Amygdala (tissue), 56 donors: ENCODE measurements at places on chromosomes 2 and 18.

GRCh38 chr18:67778016-67778415 is 261.5 kb upstream of the DSEL start:
- no peak for DNase-seq

- no peak for DNase-seq
Observed at GRCh38 chr2:234487356-234487755, 9.5 kb downstream of the ARL4C start.

DNA sequence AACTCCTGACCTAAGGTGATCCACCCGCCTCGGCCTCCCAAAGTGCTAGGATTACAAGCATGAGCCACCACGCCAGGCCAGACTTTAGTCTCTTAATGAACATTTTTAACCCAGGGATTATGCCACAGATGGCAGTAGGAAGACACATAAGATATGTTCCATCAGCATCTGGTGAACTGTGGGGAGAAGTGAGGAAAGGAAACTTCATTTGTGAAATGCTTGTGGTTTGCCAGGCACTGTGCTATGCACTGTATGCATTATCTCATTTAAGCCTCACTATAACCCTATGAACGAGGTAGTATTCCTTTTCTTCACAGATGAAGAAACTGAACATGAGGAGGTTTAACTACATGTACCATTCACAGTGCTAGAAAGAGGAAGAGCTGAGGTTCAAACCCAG is 29.3 kb downstream of the PTRHD1 start:
- no peak for DNase-seq

DNA sequence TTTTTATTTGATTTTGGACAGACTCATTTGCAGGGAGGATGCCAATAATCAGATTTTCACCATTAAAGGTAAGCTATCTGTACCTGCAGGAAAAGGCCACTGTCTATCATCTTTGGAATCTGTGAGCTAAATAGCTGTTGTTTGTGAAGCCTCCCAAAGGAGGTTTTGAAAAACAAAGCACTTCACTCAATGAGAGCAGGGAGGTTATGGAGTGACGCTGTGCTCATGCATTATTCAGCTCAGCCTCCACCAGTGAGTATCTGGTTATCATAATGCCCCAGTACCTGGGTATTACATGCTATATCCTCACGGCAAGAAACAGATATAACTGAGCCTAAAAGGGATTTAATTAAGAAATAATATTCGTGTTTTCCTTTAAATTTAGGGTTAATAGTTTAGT is 189.6 kb upstream of the PIK3C3 start:
- DNase-seq: no peak

GRCh38 chr2:212842544-212843185 is 304.1 kb upstream of the ERBB4 start:
- no peak for DNase-seq

DNA sequence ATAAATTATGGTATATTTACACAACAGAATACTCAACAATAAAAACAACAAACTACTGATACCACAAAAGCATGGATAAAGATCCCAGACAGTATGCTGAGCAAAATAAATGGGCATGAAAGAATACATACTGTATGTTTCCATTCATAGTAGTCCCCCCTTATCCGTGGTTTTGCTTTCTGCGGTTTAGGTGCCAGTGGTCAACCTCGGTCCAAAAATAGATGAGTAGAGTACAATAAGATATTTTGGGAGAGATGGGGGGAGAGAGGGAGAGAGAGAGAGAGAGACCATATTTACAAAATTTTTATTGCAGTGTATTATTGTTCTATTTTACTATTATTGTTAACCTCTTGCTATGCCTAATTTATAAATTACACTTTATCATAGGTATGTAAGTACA is 21.0 kb upstream of the TGFA start:
- no peak for DNase-seq

GRCh38 chr2:3114406-3115185 is 263.0 kb downstream of the EIPR1 start:
- DNase-seq: no peak

DNA sequence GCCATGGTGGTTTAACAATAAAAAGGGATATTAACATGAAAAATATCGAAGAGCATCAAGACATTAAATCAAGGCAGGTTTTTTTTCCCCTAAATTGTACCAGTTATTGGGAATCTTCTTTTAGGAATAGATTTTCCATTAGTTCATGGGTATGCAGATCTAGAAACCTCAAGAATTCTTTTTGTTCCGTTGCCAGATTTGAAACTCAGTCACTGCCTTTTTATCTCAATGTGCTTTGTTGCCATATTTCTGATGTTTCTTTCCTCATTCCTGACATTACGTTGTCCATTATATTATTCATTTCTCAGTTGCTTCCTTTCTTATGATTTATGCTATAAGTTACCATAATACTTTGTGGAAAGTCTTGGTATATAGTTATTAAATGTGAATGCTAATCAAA is 162.2 kb downstream of the CD226 start:
- no peak for DNase-seq

- no peak for DNase-seq
Observed at GRCh38 chr2:20391951-20392699, 41.5 kb upstream of the PUM2 start.

DNA sequence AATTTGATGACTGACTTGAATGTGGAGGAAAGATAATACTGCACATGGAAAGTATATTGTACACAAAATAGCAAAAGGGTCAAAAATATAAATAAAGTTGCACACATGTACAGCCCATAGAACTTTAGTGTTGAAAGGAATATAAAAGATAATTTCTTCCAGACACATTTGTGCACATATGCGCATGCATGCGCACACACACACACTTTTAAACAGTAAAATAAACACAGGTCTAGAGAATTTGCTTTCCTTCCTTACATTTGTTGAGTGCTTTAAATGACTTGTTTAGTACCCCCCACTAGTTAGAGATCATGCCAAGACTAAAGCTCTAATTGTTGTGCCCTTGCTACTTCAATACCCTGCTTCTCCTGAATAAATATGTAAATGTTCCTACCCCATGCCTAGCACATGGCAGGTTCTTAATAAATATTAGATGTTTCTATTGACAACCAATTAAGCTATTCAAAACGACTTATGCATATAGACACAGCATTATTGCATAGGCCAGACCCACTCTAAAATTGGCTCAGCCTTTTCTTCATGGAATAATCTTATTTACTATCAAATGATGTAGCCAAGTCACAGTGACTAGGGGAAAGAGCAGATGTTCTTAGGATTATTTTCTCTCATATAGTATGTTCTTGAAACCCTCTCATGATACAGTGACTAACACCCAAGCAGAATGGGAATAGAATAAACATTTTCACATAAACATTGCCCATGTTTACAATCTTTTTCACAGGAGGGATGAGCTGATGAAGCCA is 165.5 kb upstream of the ACVR2A start:
- DNase-seq: no peak

DNA sequence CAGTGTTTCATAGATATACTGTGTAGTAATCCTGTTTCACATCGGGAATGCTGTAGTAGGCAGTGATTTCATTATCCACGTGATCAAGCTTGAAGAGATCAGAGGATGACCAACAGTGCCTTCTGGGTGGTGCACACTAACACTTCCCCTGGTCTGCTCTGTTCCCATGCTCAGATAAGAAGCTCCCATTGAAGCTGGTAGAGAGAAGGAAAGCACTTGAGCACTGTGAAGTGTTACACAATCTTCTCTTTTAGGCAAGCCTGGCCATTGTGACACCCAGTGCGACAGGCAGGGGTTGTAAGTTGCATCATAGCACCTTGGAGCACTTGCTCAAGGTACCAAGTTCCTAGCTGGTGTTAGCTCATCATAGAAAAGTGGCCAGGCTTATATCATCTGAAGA is 30.6 kb upstream of the GPD2 start:
- DNase-seq: no peak

- DNase-seq: no peak
Observed at GRCh38 chr2:18132697-18133096, 254.2 kb downstream of the KCNS3 start.
